ENCODE measurements at places on chromosomes 11 and 22.

GRCh38 chr11:11843211-11843621 is 1.4 kb downstream of the USP47 start:
- no peak for DNase-seq

DNA sequence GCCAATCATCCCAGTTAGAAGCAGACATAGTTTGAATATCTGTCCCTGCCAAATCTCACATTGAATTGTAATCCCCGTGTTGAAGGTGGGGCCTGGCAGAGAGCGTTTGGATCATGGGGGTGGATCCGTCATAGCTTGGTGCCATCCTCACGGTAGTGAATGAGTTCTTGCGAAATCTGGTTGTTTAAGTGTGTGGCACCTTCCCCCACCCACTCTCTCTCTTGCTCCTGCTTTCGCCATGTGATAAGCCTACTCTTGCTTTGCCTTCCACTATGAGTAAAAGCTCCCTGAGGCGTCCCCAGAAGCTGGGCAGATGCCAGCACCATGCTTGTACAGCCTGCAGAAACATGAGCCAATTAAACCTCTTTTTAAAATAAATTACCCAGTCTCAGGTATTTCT is 5.0 kb upstream of the CCDC81 start:
- no peak for DNase-seq

DNA sequence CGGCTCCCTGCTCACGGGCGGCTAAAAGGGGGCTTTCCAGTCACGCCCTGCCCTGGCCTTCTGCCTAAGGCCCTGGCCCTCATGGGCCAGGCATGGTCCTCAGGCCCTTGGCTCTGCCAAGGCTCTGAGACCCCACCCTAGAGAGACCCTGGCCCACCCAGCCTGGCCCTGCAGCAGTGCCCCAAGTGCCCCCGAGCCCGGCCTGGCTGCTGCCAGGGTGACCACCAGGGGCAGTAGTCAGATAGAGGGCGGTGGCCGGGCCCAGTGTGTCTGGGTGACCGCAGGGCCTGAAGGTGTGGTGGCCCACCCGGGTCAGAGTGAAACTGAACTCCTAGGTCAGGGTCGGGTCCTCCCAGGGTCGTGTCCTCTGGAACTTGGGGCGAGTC is 29.4 kb upstream of the CCDC188 start:
- no peak for DNase-seq

DNA sequence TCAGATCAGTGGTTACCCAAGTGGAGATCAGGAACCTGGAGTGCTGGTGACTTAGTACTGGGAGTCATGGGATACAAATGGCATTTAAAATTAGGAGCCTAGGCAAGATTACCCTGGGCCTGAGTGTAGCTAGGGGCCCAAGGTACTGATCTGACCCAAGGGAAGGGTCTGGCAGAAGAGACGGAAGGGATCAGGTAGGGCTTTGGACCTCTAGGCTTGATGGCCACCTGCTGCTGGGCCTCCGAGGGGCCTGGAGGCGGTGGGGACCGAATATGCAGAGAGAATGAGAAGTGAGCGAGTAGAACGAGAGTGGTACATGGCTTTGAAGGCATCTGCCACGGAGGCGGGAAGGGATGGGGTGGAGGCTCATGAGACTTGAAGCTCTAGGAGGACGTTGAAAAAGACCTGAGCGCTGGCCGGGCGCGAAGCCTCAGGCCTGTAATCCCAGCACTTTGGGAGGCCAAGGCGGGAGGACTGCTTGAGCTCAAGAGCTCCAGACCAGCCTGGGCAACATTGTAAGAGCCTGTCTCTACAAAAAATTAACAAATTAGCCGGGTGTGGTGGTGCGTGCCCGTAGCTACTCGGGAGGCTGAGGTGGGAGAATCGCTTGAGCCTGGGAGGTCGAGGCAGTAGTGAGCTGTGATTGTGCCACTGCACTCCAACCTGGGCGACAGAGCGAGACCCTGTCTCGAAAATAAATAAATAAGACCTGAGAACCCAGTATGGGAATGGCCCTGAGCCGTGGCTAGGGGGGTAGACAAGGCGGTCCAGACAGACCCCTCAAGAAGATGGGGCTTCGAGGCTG is 563 bp upstream of the PPIL2 start:
- no peak for DNase-seq

DNA sequence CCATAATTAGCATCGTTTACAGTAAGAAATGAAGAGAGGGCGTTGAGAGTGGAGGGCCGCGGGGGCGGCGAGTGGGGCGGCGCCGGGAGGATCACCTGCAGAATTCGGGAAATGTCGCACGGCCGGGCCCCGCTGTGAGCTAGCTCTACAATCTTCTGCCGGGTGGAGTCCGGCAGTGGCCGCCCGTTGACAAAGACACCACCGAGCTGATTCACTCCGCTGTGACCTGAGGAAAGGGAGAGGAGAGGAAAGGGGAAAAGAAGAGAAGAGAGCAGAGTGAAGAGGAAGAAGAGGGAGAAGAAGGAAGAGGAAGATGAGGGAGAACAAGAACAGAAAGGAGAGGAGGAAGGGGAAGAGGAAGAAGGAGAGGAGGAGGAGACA is 8.5 kb downstream of the PAX6 start:
- DNase-seq, result no peak

DNA sequence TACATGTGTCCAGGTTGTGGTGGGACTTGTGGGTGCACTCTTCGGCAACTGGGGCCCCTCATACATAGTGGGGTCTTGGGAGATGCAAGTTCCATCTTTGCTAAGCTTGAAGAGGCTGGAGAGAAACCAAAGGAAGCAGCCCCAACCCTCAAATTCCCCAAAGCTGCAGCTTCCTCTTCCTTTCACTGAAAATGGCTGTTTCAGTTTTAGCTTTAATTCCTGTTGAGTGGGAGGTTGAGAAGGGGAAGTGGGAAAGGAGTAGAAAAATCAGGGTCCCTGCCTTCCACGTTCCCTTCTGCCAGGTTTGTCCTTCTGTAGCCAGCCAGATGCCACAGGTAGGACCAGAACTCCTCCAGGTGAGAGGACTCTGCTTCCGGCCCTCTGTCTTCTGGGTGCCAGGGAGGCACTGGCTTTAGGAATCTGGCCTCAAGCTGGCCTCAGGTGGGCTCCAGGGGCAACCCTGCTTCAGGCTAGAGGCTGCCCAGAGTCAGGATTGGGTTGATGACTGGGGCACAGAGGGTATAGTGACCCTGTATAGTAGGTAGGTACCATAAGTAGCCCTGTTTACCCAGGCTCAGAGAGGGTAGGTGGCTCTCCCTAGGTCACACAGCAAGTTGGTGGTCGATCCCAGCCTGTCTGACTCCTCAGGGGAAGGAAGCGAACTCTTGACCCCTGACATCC is 16.2 kb downstream of the P2RY6 start:
- no peak for DNase-seq

DNA sequence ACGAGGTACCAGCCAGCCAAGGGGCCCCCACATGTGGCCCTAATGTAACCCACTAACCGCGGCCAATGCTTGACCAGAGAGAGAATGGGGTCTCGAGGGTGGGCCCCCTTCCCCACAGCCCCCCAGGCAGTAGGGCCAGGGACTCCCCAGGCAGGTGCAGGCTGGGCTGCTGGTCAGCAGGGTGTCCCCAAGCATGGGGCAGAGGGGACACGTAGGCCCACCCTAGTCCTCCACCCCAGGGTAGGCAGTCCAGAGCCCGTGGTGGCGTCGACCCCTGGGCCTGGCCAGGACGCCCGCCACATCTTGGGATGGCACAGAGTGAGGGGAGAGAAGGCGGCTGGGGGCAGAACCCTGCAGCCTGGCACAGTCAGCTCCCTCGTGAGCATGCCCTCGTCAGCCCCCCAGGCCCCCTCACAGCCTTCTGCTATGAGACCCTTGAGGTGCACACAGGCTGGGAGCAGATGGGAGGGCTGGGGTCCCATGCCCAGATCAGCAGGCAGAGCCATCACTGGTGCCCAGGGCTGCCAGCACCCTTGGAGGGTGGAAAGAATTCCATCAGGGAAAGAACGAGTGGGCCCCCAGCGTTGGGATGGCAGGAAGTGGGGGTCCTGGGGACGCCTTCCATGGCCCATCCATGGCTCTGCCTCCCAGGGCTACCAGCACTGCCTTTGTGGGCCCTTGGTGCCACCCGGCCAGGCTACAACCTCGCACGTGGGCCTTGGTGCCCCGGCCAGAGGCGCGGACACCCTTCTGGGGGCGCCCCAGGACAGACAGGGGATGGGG is 6.1 kb downstream of the TNNT3 start:
- DNase-seq, result no peak

GRCh38 chr11:127003260-127003981 is 2.9 kb upstream of the KIRREL3 start:
- DNase-seq, result no peak

Measured in activated T-helper 1 cell treated with Interleukin-2 at 50 U/mL for 16 hours (primary cell).